Cortex of kidney (tissue), 1 donor: ENCODE measurements at places on chromosomes 5 and 9.

- DNase-seq, result no peak
Observed at GRCh38 chr9:126514037-126514821, 99.5 kb upstream of the LMX1B start.

- DNase-seq, result no peak
Observed at GRCh38 chr5:9363449-9363848, 182.4 kb downstream of the SEMA5A start.

DNA sequence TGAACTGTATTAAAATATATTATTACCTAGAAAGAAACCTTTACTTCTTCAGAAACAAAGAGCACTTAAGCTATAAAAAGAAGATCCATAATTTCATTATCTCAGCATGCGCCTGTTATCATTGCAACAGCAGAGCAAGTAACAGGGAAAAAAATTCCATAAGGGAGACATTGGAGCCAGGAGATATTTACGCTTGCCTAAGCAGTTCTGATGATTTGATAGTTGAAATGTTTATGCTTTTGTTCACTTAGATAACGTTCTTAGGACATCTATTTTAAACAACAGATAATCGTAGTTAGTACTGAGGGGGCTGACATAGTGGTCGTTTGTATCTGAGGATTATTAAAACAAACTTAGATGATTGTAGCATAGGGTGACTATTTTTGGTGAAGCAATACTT lies 252.5 kb downstream of the NNT start:
- no peak for DNase-seq

- DNase-seq, result no peak
Observed at GRCh38 chr9:4663956-4664355, 1.9 kb downstream of the PLPP6 start.

DNA sequence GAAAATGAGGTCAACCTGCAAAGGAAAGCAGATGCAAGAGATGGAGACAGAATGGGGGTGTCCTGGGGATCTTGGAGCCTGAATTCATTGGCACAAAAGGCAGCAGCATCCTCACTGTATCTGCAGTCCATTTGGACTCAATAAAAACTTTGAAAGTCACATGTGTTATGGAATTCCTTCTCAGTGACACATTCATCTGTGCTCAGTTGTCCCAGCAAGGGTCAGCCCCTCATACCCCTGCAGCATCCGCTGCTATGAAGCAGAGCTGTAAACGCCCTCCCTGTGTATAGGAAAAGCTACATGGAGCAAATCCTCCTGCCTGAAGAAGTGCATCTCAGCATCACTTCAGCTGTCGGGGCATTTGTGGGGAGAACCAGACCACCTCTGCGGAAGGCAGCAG lies 14.5 kb upstream of the RARS1 start:
- no peak for DNase-seq
